ENCODE measurements at places on chromosomes 6 and 20.

DNA sequence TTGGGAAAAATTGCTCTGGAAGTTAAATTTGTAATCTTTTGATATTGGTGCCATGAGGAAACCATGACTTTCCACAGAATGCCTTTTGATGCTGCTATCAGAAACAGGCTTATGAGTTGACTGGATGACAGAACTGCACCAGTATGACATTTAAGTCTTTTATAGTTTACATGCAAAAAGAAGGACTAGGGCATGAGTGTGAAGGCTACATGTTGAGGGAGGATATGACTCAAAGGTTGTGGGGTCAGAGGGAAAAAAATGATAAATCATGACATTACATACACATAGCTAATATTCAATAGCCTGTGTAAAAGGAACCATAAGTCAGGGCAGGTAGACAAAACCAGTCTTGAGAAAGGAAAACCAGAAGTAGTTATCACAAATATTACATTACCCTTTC, 182.2 kb downstream of the COL12A1 start:
- DNase-seq, result peak; percentile 39

- DNase-seq, result no peak
Measured at GRCh38 chr6:125987026-125987617, 782 bp downstream of the TRMT11 start.

DNA sequence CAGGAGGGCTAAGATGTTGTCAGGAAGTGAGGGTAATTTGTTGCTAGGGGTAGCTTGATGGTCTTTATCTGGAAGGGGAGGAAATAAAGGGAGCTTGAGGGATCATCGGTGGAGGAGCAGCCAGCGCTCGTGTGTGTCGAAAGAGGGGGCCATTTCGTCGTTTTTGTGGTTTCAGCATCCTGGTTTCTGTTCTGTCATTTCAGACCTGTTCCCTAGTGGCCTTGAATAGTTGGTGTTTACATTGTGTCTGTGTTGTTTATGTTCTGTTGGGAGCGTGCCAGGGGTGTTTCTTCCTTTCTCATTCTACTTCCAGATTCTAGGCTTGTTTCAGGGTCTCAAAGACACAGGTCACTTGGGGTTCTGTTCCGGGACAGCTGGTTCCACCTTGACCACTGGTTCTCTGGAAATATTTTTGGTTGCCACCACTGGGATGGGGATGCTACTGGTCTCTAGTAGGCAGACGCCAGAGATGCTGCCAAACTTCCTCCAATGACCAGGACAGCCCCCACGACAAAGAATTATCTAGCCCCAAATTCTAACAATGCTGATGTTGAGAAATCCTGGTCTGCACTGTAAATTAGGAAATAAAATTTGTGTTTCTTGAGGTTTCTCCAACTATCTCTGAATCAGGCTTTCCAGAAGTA, 113.9 kb upstream of the NAA20 start:
- DNase-seq, result no peak

DNA sequence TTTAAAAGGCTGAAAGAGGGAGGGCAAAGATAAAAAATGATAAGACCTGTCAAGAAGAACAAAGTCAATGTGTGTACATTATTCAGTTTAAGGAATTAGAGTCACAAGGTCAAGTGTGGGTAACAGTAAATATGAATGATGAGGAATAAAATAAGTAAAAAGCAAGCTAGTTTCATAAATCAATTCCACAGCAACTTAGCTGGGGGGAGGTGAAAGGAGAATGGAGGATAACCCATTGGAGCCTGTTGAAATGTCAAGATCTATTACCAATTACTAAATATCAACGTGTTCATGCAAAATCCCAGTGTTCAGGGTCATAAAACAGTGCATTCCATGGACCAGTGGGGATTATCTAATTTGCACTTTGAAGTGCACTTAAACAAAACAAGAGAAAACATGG, 242.9 kb downstream of the TBX18 start:
- peak; percentile 55 for DNase-seq

DNA sequence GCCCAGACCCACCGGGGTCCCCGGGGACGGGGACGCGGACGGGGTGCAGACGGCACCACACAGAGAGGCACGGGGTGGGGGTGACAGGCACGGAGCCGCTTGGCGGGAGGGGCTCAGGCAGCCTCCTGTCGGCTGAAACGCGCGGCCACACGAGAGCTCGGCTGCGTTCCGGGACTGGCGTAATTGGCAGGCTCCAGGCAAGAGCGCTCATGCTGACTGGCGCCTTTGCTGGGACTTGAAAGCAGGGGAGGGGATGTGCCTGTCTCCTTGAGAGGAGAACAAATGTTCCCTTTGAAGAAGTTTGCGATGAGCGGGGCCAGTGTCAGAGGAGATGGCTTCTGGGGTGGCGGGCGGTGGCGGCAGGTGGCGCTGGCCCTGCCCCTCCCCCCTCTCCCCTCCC, 25.8 kb downstream of the BHLHE23 start:
- no peak for DNase-seq

DNA sequence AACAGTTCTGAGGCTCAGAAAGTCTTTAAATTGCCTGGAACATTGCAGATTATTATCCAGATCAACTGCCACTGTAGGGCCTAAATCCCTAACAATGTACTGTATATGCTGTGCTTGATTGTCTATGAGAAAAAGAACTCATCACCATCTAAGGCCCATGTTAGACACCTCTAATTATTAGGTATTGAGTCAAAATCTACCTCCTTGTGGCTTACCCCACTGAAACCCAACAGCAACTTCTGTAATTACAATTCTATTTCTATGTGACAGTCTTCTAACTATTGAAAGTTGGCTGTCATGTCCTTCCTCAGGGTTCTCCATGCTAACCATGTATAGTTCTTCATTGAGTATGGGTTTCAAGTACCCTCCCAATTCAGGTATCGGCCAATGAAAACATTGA, 13.9 kb downstream of the MCM9 start:
- DNase-seq, result no peak

DNA sequence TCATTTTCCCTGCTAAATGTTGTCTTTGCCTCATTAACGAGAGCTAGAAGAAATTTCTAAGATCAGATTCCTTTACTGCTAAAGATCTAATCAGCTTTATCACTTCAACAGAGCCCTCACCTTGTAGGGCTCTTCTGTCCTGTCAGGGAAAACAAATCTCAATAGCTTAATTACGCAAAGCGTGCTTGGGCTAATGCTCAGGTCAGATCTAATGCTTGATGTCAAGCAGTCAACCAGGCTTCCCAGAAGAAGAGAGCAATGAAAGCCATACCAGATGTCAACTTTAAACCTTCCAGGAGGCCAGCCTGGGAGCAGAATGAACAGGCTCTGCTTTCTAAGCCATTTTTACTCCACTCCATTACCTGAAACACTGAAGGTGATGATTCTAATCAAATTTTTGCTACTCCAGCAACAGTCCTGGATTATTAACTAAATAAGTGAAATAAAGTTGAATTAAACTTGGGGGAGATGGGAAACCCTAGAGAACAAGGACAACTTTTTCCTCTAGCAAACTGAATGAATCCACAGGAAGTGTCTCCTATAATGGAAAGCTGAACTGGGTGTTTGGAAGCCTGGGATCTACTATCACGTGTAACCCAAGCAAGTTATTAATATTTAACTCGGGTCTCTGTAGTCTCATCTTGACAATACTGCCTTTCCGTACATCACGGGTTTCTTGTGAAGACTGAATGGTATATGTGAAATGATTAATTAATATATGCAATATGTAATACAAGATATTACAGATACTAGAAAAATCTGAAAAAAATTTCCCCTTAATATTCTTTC, 273.7 kb downstream of the PTPRK start:
- no peak for DNase-seq

DNA sequence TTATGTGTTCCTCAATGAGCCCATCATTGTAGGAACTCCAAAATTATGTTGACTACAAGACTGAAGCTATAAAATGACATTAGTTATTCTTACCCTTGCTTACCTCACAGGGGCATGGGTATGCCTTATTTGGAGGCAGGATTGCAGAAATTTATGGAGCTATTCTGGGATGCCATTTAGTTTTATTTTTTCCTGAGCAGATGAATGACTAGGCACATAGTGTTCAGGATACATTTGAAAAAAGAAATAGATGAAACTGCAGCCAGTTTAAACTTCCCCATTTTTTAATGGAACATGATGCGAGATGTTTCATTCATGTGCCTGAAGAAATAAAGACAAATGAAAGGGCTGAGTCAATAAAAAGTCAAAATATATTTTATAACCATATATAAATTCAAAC, 399.2 kb upstream of the JAG1 start:
- no peak for DNase-seq

DNA sequence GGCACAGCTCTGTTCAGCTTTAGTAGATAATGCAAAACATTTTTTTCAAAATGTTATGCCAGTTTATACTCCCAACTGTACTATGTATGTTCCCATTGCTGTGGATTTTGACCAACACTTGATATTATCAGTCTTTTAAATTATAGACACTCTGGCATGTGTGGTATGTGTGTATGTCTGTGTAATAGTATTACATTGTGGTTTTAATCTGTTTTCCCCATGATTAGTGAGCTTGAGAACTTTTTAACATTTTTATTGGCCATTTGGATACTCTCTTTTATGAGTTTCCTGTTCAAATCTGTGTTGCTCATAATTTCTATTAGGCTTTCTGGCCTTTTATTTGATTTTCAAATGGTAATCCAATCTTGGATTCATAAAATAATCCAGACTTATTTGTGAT, 69.2 kb upstream of the TXNDC5 start:
- no peak for DNase-seq

GRCh38 chr6:36277946-36278470, 8.1 kb downstream of the PNPLA1 start:
- no peak for DNase-seq

- DNase-seq, result no peak
Measured at GRCh38 chr20:531608-532007, 12.0 kb downstream of the CSNK2A1 start.

DNA sequence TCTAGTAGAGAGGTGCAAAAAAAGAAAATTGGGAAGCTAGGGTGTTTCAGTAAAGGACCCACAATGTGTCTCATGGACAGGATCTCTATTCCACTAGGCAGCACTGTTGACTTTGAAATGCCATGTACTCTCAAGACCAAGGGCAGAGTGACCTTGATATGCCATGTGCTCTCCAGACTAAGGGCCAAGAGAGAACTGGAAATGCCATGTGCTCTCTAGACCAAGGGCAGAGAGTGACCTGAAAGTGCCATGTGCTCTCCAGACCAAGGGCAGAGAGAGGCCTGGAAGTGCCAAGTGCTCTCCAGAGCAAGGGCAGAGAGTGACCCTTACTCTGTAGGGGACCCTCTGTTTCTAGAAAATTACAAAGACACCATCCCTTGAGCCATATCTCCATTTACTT, 49.3 kb upstream of the HTR1B start:
- DNase-seq, result no peak

GRCh38 chr6:3001773-3002293, 2.1 kb downstream of the NQO2 start:
- DNase-seq, result peak; percentile 75

DNA sequence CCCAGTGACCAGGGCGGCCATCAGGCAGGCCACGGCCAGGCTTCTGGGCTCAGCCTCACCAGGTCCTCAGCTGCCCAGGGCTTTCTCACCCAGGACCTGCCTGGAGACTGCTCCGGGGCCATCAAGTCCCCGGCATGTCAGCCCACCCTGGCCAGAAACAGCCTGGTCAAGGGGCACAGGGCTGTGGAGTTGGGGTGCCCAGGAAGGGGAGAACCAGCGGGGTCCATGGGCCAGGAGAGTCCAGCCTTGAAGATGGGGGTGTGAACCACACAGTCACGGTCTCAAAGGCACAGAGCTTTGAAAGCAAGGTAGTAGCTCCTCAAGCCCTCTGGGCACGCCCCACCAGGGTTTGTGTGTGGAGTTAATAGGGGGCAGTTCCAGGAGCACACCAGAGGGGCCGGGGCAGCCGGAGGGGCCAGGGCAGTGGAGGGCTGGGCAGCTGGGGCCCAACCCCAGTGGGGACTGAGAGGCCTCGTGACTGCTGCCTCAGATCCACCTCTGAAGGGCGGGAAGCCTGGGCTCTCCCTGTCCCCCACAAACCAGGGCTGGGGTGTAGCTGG, 48.0 kb upstream of the BHLHE23 start:
- no peak for DNase-seq

- DNase-seq, result no peak
Measured at GRCh38 chr20:8298426-8299043, 166.5 kb downstream of the PLCB1 start.

- DNase-seq, result no peak
Measured at GRCh38 chr6:47352194-47352920, 42.7 kb upstream of the TNFRSF21 start.

- peak; percentile 59 for DNase-seq
Measured at GRCh38 chr6:18595774-18596530, 208.8 kb downstream of the RNF144B start.

GRCh38 chr6:89610149-89610642, 28.4 kb downstream of the LYRM2 start:
- peak; percentile 36 for DNase-seq

GRCh38 chr6:63740709-63741108, 105.1 kb downstream of the PHF3 start:
- peak; percentile 87 for DNase-seq

- DNase-seq, result no peak
Measured at GRCh38 chr6:118771253-118771652, 119.9 kb upstream of the CEP85L start.

GRCh38 chr20:11376998-11377397, 540.7 kb upstream of the BTBD3 start:
- DNase-seq, result peak; percentile 84

DNA sequence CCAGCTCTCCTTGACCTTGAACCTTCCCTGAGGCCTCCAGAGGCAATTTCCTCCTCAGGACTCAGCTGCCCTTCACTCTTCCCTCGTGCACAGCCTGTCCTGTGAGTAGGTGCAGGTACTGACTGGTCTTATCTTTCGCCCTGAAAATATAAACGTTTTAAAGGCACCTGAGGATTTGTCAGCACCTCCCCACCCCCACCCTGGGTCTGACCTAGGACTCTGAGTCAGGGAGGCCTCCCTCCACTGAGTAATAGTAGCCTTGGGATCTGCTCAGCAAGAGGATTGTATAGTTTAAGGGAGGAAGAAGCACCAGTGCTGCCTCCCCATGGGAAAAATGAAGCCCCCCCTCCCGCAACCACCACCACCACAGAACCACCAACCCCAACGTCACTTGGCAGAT, 54.6 kb downstream of the PPARD start:
- peak; percentile 47 for DNase-seq

DNA sequence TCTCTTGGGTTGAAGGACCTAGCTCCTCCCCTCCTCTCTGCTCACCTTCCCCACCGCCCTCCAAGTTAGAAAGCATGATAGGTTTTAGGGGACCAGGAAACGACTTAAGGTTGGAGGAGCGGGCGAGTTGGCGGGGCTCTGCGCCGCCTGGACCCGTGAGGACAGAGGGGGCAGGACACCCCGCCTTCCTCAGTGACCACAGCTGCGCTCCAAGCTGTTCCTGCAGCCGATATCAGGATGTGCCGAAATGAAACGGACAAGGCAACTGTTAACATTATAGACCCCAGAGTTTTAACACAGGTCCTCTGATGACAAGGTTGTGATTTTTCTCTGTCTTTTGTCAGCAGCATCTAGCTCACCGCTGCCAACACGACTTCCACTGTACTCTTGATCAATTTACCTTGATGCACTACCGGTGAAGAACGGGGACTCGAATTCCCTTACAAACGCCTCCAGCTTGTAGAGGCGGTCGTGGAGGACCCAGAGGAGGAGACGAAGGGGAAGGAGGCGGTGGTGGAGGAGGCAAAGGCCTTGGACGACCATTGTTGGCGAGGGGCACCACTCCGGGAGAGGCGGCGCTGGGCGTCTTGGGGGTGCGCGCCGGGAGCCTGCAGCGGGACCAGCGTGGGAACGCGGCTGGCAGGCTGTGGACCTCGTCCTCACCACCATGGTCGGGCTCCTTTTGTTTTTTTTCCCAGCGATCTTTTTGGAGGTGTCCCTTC, at the start of gene GRM1:
Gene GRM1, plus strand, starts transcription at position 212 of the 722 bp plus-strand sequence. Its CDS starts 456 bp downstream, at position 668.
- no peak for DNase-seq
